IMR-90 (cell line): ENCODE measurements at places on chromosomes 4 and X. TPM values are rescaled to one million over a fixed set of nuclear protein-coding genes. Genes with fewer than 3 reads are reported as not detected.

- DNase-seq = peak; percentile 42
Observed at GRCh38 chrX:118420462-118420861, 74.6 kb downstream of the WDR44 start.

KANTR gene
- 3.6 and 6.3 TPM in 2 replicates for total RNA-seq

CFAP99 gene
- not detected in 2 replicates for total RNA-seq

GRCh38 chr4:88818631-88819470 lies 121.2 kb upstream of the NAP1L5 start:
- DNase-seq = peak; percentile 59

DNA sequence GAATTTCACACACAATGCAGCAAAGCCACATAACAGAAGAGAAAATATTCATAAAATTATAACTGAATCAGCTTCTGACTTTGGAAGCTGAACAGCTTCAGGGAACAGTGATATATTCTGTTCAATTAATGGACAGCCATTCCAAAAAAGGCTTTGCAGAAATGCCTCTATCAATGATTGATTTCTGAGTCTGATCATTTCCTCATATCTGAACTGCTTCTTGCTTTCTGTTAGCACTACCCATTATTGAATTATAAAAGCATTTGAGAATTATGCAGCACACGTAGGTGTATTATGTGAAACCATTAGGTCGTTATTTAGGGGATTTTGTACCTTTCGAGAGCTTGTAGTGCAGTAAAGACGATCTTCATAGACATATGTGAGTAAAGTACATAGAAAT lies 159.6 kb downstream of the STIM2 start:
- DNase-seq = no peak

DNA sequence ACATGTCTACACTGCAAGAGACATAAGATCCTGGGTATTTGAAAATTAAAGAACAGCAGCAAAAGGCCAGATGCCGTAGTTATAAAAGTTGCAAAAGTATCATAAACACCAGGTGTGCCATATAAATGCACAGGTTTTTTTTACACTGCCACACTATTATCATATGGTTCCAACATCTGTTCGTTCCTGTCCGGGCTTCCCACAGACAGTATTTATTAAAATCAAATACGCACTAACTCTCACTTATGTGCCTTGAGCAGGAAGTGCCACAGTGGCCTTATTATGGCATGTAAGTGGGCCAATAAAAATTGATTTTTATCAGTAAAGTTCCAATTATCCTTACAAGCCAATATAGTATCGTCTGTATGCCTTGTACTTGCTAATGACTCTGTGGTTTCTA lies 873.2 kb downstream of the RPA4 start:
- DNase-seq = no peak

GRCh38 chr4:7924570-7924969 lies 15.1 kb downstream of the AFAP1 start:
- no peak for DNase-seq

DNA sequence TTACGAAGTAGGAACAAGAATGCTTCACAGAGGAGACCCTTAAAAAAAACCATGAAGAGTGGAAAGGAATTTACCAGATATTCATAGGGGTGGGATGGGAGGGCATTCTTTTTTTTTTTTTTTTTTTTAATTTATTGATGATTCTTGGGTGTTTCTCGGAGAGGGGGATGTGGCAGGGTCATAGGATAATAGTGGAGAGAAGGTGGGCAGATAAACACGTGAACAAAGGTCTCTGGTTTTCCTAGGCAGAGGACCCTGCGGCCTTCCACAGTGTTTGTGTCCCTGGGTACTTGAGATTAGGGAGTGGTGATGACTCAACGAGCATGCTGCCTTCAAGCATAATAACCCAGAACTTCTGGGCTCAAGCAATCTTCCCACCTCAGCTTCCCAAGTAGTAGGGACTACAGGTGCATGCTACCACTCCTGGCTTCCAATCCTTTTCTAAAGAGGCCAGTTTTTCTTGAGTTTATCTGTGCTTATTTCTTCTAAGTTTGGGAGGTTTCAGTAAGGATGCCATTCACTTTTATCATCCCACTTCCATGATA lies 65.9 kb upstream of the OGT start:
- DNase-seq = no peak

HCCS gene
- 24.0 and 35.8 TPM in 2 replicates for total RNA-seq

DNA sequence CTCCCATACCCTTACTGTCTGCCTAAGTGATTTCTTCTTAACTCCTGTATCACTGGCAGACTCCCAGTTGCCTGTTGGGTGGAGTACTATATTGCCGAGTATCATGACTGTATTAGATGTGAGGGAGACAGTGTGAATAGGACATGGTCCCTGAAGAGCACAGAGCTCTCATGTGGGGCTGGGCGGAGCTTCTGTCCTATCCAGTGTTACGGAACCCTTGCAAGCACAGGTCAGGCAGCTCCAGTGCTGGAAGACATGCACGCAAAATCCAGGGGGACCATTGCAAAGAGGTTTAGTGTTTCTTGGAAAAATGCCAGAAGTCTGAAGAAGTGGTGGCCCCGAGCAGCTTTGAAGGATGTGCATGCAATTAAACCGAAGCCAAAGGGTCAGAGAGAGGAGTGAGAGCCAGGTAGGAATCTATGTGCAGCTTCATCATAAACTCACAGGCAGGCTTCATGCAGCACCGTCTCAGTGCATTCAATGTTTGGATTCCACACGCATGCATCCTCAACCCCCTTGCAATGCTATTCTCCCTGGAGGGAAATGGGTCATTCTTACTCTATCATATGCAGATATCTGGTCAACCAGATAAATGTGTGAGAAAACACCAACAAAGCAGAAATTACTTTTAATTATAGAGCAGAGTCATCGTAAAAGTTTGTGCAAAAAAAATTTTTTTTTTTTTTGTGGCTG lies 49.7 kb upstream of the DHRSX start:
- DNase-seq = no peak

DNA sequence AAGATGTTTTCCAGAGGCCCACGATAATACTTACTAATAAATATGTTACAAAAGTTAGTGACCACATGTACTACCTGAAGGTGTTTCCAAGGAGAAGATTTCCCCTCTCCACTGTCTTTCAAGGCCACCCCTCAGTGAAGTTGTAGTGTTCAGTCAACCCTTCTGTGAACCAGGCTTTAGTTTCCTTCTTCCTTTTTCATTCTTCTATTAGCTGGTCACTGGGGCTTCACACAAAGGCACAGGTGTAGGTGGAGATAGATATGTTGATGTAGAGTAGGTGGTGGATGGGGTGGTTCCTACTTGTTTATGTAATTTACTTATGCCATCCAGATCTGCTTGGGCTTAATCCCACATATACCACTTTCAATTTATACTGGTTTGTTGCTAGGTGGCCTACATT lies 43.3 kb upstream of the ADAM29 start:
- no peak for DNase-seq

ITIH6 gene
- not detected in 2 replicates for total RNA-seq

GRCh38 chr4:124104628-124105027 lies 607.9 kb downstream of the ANKRD50 start:
- DNase-seq = no peak

GRCh38 chr4:140297221-140297570 lies 76.2 kb upstream of the SCOC start:
- no peak for DNase-seq

CABS1 gene
- total RNA-seq = not detected in 2 replicates

- DNase-seq = no peak
Observed at GRCh38 chr4:168900080-168900479, 110.0 kb downstream of the CBR4 start.

PGRMC2 gene
- 13.4 and 24.4 TPM in 2 replicates for total RNA-seq

- peak; percentile 45 for DNase-seq
Observed at GRCh38 chr4:110970642-110971041, 347.8 kb upstream of the PITX2 start.
